ENCODE measurements at places on chromosomes 6 and 20.
A peak's percentile ranks its signal among the peaks of the same experiment; 100 is the strongest.

GRCh38 chr6:26055719-26056582, 31.3 kb upstream of the HFE start:
- peak; percentile 45 for DNase-seq

DNA sequence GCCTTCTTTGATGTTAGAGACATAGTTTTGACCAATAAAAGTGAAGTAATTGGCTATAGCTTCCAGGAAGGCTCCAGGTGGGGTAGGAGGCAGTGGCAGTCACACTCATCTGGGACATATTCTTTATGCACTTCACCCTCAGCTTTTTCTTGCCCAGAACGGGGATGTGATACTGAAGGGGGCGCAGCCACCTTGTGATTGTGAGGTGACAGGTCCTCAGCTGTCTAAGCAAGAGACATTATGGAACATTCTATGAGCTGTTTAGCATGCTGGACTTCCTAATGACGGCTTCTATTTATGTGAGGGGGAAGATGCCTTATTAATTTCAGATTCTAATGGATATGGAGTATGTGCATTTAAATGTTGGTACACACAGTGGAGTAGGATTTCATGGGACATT, 151.3 kb upstream of the ZFP64 start:
- no peak for DNase-seq

DNA sequence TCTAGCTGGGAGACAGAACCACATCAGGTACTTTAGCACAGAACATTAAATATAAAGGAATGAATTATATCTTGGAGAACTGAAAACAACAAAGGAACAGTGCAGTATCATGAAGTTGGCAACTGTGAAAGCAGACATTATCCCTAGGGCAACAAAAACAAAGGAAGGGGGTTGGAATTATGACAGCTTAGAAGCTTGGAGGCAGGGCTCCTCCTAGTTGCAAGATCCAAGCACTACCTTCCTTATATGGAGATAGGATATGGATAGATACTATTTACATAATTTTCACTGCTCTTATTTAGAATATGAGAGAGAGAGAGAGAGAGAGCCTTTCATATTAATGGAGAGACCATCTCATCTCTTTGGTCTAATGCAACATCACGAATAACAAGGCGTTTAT, 27.0 kb downstream of the TMEM14A start:
- no peak for DNase-seq

DNA sequence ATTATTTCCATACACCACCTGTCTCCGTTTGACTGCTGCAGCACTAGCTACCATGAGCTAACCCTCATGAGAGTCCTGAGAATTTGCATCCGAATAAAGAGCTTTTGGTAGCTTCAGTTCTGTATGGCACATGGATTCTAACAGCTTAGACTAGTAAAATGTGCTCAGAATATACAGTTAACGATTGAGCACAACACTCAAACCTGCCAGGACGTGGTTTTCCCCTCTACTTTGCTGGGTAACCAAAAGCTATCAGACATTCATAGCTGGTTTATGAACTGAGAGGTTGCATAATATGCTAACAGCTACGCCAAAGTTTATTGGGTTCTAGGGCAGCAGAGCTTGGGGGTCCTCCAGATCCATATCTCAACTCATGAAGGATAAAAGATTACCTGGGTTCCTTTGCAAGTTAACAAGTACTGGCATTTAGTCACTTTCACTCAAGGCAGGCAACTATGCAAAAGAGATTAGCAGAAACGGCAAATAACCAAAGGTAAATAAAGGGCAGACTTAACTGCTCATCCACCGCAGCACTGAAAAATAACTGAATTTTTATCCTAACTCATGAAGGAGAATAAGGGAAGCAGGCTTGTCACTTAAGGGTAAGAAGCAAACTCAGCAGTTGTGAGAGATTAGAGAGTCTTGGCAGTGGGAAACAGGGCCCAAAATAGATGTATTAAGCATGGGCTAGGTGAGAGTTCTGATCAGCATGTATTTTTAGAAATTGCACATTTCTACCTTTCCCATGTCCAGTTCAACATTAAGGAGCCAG, 29.4 kb downstream of the NUDT3 start:
- DNase-seq = no peak

DNA sequence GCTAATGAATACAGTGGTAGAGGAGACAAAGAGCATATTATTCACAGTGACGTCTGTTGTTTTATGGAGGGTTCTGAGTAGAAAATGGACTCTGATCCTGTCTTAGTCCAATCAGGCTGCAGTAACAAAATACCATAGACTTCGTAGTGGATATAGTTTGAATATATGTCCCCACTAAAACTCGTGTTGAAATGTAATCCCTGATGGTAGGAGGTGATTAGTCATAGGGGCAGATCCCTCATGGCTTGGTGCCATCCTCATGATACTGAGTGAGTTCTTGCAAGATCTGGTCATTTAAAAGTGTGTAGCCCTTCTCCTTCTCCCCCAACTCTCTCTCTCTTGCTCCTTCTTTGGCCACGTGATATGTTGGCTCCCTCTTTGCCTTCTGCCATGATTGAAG, 82.5 kb downstream of the CD83 start:
- no peak for DNase-seq

- DNase-seq = no peak
Measured at GRCh38 chr6:149086363-149086762, 231.1 kb upstream of the TAB2 start.

DNA sequence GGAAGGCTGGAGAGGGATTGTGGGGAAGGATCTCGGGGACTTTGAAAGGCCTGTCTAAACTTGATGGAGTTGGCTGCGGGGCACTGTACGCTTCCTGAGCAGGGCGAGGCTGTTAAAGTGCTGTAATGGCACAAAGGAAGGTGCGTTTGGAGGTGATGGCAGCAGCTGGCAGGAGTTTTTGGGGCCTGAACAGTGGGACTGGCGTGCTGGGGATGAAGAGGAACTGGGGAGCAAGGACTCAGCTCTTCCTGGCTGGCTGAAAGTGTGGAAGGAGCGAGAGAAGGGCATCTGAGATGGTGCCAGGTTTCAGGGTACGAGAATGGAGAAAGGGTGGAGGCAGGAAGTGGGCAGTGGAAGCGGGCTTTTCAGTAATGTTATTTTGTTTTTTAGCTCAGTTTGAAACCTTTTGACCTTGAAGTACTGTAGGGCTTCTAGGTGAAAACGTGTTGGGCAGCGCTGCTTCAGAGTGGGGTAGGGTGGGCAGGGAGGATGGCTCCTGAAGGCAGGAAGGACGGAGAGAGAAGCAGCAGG, 8.0 kb downstream of the TMEM181 start:
- DNase-seq = no peak

DNA sequence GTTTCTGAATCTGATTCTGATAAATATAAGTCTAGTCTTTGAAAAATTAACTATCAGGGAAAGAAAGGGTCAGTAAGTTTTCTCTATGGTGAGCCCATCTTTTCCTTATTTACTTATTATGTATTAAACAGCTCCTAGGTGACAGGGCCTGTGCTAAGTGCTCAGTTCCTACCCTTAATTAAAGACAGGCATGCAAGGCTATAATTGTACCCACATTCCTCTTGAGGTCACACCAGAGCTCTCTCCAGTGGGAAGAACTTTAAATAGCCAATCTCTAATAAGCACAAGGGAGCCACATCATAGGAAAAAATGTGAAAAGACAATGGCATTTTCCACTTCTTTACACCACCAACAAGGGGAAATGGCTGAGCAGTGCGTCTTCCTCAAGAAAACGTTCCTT, 421.8 kb upstream of the SLC35B3 start:
- no peak for DNase-seq

DNA sequence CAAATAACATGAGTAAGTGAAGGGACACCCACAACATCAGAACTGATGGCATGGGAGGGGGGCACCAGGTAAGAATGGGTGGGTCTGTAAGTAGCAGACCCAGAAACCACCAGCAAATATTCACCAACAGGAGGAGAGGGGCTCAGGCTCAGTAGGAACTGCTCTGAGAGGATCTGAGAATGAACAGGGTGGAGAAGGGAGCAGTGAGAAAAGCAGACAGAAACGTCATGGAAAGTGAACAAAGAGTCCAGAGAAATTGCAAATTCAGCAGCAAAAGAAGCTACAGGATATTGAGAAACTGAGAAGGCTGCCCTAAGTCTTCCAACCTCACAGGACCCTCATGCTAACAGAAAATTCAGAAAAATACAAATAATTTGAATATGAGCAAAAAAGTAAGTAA, 121.3 kb downstream of the KIF16B start:
- DNase-seq = no peak

- no peak for DNase-seq
Measured at GRCh38 chr6:16360365-16360764, 122.0 kb downstream of the GMPR start.

DNA sequence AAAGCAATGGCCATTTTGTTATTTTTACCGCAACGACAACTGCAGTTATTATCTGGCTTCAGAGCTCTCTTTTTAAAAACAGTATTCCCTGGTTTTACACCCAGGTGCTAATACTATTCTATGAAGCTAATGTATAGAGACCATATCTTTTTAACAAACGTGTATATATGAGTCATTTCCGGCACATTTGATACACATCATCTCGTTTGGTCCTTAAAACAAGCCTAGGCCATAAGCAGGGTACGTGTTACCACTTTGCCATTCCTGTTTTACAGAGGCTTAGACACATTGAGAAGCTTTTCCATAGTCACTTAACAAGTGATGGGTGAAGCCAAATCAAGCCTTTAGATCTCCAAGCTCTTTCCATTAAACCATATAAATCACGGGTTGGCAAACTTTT, 5.5 kb downstream of the TRAF3IP2 start:
- DNase-seq = no peak

DNA sequence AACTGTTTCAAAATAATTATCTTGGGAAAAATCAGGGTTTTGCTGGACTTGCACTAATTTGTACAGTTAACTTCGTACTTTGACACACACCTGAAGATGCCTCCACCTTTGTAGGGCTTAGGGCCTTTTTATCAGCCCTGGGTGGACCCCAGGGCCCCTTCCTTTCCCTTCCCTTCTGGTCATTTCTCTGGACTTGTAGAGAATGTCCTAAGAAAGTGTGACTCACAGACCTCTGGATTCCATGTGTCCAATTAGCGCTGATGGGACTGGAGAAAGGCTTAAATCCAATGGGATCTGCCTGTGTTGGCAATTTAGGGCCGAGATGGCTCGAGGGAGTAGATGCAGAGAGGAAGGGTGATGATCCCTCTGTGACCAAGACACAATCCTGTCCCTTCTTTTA, 9.3 kb downstream of the TRIM15 start:
- DNase-seq = no peak

- DNase-seq = no peak
Measured at GRCh38 chr6:91127752-91128151, 540.9 kb upstream of the MAP3K7 start.

- DNase-seq = no peak
Measured at GRCh38 chr6:168015009-168015408, 17.5 kb downstream of the KIF25 start.

DNA sequence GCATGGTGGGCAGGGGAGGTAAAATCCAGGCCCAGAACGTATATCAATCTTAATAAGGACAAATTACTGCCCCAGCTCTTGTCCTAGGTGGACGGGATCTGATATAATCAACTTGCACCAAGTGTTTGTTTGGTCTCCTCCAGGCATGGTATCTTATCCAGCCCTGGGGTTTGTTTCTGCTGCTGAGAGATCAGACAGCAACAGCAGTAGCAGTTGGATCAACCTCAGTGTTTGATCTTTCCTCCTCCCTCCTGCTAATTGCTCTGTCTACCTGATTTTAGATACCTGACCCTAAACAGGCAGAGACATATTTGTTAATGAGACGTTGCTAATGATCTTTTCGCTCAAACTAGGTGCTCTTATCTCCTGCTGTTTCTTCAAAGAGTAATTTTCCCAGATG, 100.4 kb upstream of the BACH2 start:
- DNase-seq = no peak

DNA sequence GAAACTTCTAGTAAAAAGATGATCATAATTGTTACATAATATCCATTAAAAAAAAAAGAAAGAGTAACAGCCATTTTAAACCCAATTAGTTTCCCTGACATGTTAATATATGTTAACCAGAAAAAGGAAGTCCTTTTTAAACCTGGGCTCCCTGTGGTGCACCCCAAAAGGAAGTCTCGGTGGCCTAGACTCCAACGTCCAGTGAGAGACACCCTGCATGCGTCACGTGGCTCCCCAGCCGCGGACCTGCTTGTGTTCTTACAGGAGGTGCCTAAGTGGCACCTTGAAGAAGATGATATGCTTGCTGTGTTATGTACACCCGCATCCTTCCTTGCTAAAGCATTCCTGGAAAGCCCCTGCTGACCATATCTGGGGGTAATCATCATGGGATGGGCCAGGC, 50.1 kb downstream of the FOXC1 start:
- no peak for DNase-seq

DNA sequence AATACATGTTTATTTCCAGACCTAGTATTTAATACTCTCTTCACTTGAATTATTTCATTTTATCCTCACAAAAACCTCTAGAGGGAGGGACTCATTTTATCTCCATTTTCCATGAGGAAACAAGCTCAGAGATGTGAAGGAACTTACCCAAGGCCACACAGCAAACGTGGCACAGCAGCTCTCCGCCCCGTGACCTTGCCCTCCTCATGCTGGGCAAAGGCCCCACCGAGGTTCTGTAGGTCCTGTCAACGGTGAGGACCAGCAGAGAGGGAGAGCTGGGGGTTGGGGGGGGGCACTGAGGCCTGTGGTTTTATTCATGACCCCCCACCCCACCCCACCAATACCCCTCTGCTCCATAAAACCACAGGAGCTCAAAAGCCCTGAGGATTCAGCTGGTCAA, 40.9 kb upstream of the TLDC2 start:
- DNase-seq = no peak

- DNase-seq = no peak
Measured at GRCh38 chr6:82062219-82062618, 185.3 kb downstream of the IBTK start.

DNA sequence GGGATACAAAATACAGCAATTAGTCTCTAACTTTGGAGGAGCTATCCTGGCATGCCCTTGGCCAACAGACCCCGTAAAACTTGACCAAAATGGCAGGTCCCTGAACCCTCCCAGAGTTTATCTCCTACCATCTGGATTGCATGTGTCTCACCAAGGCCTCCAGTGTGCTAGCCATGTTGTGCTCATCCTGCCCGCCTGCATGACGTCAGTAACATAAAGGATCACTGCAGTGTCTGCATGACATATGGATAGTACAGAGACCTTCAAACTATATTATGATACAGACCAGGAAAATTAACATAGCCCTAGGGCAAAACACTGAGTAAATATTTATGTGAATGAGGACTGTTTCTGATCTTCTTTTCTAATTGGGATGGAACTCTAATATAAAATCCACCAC, 25.3 kb downstream of the CPXM1 start:
- DNase-seq = no peak

- no peak for DNase-seq
Measured at GRCh38 chr6:169794317-169795055, 43.1 kb downstream of the ERMARD start.

GRCh38 chr6:162443101-162443500, 284.5 kb downstream of the PRKN start:
- no peak for DNase-seq

GRCh38 chr6:5205877-5206850, 54.6 kb downstream of the LYRM4 start:
- no peak for DNase-seq

GRCh38 chr20:3679749-3680700, 1.8 kb downstream of the ADAM33 start:
- no peak for DNase-seq

Measured in glomerular endothelial cell (primary cell).